Activated CD4-positive, alpha-beta T cell treated with anti-CD3 and anti-CD28 coated beads for 36 hours (primary cell): ENCODE measurements at places on chromosomes 16 and 17. TPM values are rescaled to one million over a fixed set of nuclear protein-coding genes. Genes with fewer than 3 reads are reported as not detected.

CSF3 gene
- total RNA-seq = not detected

- H3K27ac ChIP-seq = no peak overlapping the region
- H3K4me1 ChIP-seq = peaks cover 24% of the 10 kb centered on the region
- H3K4me3 ChIP-seq = no peak overlapping the region
- DNase-seq = no peak
- H3K36me3 ChIP-seq = no peaks in the 10 kb centered on the region
Observed at GRCh38 chr16:11634312-11634711, 33.9 kb upstream of the SNN start.

GRCh38 chr16:88282564-88283395, 100.0 kb upstream of the ZNF469 start:
- peaks cover 2% of the 10 kb centered on the region for H3K36me3 ChIP-seq
- no peaks in the 10 kb centered on the region for H3K4me1 ChIP-seq
- H3K27me3 ChIP-seq = no peaks in the 10 kb centered on the region

TPSAB1 gene
- total RNA-seq = not detected
